ENCODE measurements at places on chromosomes 2 and 18.

- DNase-seq: no peak
Measured at GRCh38 chr2:109284826-109285225, 155.8 kb downstream of the SH3RF3 start.

DNA sequence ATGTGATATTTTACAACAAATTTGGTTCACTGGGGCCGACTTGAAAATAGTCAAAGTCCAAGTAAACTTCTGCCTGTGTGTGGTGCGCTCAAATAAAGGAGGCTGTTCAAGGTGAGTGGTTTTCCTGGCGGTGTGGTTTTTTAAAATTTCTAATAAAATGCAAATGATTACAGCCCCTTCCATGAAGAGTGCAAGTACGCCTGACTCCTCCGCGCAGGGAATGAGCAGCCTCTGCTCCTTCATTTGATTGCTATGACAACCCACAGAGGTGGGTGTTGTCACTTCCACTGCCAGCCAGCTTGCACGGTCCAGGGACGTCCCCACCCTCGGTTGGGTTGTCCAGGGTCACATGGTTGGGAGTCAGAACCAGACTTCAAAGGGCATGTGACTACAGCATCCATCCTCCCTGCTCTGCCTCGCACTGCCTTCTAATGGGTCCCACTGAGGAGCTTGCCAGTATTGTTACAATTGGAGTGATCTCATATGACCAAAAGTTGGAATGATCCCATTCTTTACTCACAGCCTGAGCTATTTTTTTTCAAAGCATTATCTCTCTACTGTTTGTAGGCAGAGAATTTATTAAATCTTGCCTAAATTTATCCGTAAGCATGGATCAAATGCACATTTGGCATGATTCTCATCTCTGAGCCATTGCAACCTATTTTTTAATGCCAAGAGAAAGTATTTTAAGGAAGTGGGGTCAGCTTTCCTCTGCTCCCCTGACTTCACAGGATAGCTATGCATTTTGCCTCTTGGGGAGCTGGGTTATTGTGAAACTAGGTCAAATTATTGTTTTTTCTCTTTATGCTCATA, 121.3 kb downstream of the AGAP1 start:
- no peak for DNase-seq

GRCh38 chr2:217445723-217446122, 557.1 kb downstream of the TNS1 start:
- no peak for DNase-seq

DNA sequence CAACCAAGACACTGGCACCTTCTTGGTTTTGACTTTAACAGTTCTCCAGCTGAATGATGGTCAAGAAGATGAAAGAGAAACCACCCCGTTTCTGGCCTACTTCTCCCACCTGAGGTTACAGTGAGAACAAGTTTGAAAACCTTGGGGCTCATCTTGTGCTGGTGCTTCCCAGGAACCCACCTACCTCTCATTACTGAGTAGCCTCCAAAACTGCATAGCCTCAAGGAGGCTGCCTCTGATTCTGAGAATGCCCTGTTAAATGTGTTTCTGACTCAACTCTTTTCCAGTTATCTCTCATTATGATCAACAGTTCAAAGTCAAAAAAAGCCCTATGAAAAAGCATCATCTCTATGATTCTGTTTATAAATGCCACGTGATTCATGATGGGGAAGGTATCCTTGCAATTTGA, 121.9 kb downstream of the CACNB4 start:
- no peak for DNase-seq

GRCh38 chr2:198656869-198657268, 800.9 kb downstream of the SATB2 start:
- no peak for DNase-seq

GRCh38 chr2:16021611-16022363, 81.4 kb downstream of the MYCN start:
- no peak for DNase-seq

- no peak for DNase-seq
Measured at GRCh38 chr18:73189718-73190117, 321.9 kb upstream of the NETO1 start.

- no peak for DNase-seq
Measured at GRCh38 chr18:995629-996028, 91.0 kb downstream of the ADCYAP1 start.

GRCh38 chr2:207892716-207893402, 123.2 kb upstream of the FZD5 start:
- no peak for DNase-seq

DNA sequence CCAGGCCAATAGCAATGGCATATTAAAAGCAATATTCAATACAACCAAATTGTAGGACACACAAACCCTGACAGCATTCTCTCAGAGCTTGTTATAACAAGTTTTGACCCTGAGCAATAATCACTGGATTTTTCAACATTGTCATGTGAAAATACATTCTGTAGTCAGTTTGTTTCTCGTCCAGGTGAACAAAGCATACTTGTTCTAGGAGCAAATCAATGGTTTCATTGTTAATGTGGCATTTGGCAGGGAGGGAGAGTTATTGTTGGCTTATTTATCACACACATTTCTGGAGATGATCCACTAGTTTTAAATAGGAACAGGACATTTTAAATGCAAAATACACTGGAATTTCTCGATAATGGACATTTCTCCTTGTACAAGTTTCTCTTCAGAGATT, 69.9 kb upstream of the L3MBTL4 start:
- no peak for DNase-seq

DNA sequence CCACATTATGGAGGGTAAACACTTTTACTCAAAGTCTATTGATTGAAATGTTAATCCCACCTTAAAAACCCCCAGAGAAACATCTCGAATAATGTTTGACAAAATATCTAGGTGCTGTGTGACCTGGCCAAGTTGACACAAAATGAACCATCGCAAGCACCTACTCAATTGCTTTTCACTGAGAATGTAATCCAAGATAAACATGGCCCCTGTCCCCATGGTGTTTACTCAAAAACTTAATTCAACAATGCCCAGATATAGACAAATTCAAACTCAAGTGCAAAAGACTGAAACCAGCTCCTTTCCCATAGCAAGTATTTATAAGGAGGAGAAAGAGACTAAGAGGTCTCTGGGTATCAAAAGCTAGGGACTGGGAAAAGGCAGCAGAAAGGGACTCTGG, 15.0 kb upstream of the ACMSD start:
- DNase-seq: no peak

GRCh38 chr2:94762600-94762999, 108.6 kb upstream of the TEKT4 start:
- DNase-seq: no peak

DNA sequence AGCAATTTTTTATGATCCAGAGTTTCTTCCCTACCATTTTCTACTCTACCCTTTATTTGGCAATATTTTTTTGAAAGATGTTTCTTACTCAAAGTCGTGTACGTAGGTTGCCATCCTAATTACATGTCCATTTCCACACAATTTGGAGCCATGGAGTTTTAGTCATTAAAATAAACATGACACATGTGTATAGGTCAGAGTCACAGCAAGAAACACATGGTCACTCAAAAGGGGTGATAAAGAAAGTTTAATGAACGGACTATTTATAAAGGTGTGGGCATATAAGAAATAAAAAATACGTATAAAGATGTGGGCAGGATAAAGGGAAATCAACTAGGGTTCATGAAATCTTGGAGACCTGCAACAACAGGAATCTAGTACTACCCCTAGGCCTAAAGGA, 138.9 kb downstream of the SLC4A10 start:
- no peak for DNase-seq
